ENCODE measurements at places on chromosomes 3 and 15.
A peak's percentile ranks its signal among the peaks of the same experiment; 100 is the strongest.

GRCh38 chr3:150975086-150975991 lies 2.8 kb upstream of the CLRN1 start:
- no peak for DNase-seq

GRCh38 chr3:23096041-23096440 lies 107.1 kb upstream of the UBE2E2 start:
- DNase-seq, result no peak

- DNase-seq, result no peak
Observed at GRCh38 chr3:190575437-190576185, 61.7 kb downstream of the IL1RAP start.

DNA sequence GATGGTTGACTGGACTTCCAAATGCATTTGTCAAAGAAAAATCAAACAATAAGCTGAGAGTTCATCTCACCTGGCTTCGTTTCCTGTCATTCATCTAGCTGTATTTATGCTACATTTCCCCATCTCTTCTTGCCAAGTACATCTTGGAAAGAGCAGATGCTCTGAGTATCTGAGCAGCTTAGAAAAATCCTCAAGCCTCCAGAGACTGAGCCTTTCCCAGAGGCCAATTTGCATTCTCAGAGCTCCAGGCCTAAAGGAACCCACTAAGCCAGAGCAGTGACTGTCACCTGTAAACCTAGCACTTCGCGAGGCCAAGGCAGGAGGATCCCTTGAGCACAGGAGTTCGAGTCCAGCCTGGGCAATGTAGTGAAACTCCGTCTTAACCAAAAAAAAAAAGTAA lies 100.5 kb downstream of the XXYLT1 start:
- no peak for DNase-seq

DNA sequence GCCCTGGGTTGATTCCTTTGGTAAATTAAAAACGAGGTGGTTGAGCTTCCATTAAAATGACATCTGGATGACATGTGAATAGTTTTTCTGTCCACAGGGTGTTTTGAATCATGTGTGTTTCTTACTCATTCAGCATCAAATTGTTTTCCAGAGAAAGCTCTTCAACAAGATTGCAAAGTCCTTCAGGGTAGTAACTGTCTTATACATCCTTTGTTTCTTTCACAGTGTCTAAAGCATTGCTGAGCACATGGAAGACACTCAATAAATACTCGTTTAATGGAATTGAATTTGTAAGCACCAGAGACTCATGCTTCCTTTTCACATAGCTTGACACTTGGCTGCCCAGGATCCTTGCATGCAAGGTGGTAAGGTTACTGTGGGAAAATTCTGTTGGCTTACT lies 223.1 kb upstream of the CNTN6 start:
- no peak for DNase-seq

DNA sequence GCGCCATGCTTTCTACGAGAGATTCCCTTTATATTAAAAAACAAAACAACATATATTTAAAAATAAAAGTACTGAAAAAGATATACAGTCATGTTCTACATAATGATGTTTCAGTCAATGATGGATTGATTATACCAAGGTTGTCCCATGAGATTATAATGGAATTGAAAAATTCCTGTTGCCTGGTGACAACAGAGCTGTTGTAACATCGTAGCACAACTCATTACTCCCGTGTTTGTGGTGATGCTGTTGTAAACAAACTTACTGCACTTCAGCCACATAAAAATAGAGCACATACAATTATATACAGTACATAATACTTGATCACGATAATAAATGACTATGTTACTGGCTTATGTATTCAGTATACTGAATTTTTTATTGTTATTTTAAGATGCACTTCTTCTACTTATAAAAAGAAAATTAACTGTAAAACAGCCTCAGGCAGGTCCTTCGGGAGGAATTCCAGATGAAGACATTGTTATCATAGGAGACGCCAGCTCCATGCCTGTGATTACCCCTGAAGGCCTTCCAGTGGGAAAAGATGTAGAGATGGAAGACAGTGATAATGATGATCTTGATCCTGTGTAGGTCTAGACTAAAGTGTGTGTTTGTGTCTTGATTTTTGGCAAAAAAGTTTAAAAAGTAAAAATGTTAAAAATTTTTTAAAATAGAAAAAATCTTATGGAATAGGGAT lies 11.7 kb downstream of the CCR1 start:
- no peak for DNase-seq

DNA sequence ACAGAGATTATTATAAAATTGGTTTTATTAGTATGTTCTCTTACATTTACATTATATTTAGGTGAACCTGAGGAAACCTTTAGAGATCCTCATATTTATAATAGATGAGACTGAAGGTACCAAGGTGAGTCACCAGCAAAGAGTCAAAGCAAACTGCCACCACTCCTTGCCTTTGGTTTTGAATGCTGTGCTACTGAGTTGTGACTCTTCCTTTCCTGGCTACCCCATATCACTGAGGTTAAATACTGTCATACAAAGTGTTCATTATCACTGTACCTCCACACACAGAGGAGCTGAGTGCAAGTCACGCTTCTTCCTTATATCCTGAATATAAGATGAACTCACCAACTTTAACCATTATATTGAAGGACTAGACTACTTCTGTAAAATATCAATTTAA lies 168.2 kb downstream of the CBLB start:
- DNase-seq, result peak; percentile 5

DNA sequence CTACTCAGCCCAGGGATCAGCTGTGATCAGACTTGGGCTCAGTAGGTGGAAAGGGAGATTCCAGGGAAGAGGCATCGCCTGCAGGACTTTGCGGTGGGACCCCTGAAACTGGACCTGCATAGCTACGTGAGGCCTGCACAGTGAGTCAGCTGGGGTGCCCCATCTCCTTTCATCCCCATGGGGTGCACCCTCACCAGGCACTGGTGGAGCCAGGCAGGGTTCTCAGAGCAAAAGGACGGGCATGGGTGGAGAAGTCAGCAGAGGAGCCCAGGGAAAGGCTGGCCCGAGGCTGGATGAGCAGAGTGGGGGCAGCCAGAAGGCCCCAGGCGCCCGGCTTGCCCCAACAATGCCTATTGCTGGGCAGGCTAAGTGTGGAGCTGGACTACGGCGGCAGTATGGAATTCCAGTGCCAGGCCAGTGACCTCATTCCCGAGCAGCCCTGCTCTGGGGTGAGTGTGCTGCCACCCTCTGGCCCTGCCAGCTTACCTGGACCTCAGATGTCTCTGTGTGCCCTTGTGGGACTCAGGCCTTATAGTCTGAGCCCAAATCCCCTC lies 19.7 kb downstream of the ACAA1 start:
- peak; percentile 87 for DNase-seq

DNA sequence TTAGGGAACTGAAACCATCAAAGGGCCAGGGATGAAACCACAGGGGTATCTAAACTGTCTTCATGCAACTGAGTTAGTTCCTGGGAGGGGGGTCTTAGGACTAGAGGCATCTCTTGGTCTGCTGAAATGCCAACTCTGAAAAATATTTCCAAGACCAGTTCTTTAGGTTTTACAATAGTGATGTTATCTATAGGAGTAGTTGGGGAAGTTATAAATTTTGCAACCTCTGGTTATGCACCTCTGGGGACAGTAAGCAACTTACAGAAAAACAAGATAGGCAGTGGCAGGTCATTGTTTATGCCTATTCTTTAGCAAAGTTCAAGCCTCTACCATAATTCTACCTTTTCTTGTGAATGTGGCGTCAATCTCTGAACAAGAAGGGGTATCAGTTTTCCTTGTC lies 60.5 kb upstream of the MINAR1 start:
- DNase-seq, result no peak

GRCh38 chr3:114941626-114942309 lies 205.3 kb downstream of the ZBTB20 start:
- no peak for DNase-seq

- no peak for DNase-seq
Observed at GRCh38 chr3:29534006-29534405, 253.1 kb downstream of the RBMS3 start.

DNA sequence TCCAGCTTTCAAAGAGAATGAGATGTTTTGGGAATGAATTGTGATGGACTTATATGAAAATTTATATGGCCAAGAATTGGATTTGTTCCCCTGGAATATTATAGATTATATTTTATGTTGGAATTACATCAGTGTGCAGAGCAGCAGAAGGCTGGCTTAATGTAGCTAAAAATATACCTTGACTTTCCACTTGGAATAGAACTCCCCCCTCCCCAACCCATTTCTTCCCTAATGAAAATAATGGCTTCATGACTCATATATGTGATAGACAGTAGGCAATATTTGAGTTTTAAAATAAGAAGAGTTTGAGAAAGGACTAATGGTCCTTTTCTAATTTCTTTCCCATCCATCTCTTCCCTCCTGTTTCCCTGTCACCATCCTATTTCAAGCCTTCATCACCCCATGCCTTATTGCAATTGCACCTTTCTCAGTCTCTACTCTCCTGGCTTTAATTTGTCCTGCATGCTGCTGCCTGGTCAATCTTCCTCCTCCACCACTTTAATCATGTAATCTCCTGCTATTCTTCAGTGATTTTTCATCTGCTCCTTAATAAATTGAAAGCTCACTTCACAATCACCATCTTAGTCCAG lies 122.5 kb downstream of the MDFIC2 start:
- DNase-seq, result peak; percentile 8

- no peak for DNase-seq
Observed at GRCh38 chr3:4532535-4533112, 39.5 kb downstream of the ITPR1 start.

DNA sequence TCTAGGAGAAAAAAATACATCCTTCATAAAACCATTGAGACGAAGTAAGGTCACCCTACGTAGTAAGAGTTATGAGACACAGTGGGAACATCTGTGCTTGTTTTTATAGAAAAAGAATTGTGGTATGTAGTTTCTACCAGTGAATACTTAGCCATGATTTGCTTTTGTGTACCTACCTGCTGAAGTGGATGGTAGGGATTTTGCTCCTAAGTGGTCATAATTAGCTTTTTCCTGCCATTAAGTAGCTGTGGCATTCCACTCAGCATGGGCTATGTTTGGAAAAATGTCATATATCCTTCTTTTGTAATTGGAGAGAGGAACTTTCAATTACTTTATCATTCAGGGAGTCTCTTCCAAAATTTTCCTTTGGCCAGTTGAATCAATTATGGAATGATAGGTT lies 63.7 kb downstream of the CHD2 start:
- no peak for DNase-seq

- DNase-seq, result no peak
Observed at GRCh38 chr15:96166223-96167200, 164.0 kb upstream of the NR2F2 start.

- DNase-seq, result peak; percentile 93
Observed at GRCh38 chr3:113441051-113441770, at the start of gene CFAP44. Gene CFAP44 (minus strand): TSS chr3:113441493. CDS start chr3:113433664, 7,829 bp downstream.

GRCh38 chr3:170703121-170703588 lies 117.3 kb upstream of the SLC7A14 start:
- peak; percentile 75 for DNase-seq

DNA sequence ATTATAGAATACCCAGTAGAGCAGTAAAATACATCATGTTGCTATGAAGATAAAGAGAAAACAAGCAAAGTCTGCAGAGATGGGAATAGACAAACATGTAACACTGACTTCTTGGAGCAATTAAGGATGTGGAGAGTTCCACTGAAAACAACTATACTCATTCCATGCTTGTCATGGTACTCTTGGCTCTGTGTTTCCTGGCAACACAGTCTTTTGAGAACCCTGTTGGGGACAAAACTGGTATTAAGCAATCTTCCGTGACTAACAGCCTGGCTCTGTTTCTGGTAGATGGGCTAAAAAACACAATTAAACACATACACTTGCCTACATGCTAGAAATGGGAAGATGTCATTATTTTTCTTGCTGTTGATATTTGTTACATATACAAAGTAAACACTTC lies 1212.3 kb upstream of the GBE1 start:
- DNase-seq, result no peak

DNA sequence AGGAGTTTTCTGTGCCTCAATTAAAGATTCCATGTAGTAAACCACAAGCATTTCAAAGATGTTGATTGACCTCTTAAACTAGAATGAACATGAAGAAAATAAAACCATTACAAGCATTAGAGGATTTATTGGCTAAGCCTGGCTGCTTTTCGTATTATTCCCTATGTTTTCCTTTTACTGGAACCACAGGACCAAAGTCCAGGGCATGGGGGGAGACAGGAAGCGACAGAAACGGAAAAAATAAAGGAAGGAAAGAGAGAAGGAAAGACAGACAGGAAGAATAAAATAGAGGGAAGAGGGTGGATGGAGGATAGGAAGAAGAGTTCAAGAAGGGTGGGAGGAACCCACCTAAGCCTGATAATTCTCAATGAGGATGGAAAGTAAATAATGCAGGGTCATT lies 169.9 kb downstream of the SHQ1 start:
- no peak for DNase-seq

- DNase-seq, result no peak
Observed at GRCh38 chr3:182524711-182525401, 268.4 kb upstream of the ATP11B start.

Data from osteoblast (primary cell).